ENCODE measurements at places on chromosomes 1 and 21.

DNA sequence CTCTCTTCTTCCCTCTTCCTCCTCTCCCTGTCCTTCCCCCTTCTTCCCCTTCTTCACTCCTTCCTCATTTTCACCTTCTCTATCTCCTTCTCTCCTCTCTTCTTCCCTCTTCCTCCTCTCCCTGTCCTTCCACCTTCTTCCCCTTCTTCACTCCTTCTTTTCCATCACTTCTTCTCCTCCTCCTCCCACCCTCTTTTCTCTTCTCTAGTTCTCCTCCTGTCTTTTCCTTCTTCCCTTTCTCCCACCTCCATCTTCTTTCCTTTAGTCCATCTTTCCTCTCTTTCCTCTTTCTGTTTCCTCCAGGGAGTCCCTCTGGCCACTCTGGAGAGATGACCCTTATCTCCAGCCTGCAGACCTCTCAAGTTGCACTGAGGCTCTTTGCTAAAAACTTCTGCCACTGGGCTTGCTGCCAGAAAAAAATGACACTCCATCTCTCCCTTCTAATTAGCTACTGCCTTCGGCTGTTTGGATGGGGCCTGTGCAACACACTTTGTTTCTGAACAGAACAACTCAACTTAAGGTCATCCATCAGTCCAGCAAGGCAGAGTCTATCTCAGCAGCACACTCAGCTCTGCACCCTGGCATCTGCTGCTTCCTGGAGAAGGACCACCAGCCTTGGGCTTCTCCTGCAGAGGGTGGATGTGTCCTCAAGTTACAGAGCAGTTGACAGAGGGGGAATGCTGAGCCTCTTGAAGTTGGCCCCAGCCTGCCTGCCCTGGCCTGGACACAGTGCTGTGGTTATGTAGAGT is 538.8 kb downstream of the MATN1 start:
- DNase-seq: no peak

DNA sequence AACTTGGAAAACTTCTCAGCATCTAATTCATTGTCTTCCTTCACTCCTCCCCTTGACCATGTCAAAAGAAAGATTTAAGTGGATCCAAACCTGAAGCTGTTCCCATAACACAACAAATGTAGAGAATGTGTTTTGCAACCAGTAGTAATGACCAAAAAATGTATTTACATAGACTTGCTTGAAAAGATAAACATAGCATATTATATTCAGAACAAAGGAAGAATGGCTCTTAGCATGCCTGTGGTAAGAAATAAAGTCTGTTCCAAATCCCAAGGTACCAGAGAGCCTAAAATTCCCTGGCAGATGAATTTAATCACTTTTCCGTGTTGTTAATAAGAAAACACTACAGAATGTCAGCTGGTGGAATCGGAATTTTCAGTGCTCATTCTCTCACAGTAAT is 36.8 kb downstream of the FMO3 start:
- DNase-seq: no peak

GRCh38 chr21:37555672-37556261 is 189.2 kb downstream of the DYRK1A start:
- no peak for DNase-seq

GRCh38 chr1:211548321-211549091 is 30.5 kb downstream of the SLC30A1 start:
- DNase-seq: no peak

GRCh38 chr1:180301135-180301742 is 71.2 kb downstream of the LHX4 start:
- no peak for DNase-seq

- peak; percentile 33 for DNase-seq
Observed at GRCh38 chr1:923131-923990, at the start of gene SAMD11. Gene SAMD11, plus strand, starts transcription at chr1:923923. Its CDS starts 509 bp downstream, at chr1:924432.

- DNase-seq: no peak
Observed at GRCh38 chr1:20829531-20829930, 42.4 kb upstream of the HP1BP3 start.

- no peak for DNase-seq
Observed at GRCh38 chr1:96707023-96707422, 14.6 kb upstream of the PTBP2 start.

DNA sequence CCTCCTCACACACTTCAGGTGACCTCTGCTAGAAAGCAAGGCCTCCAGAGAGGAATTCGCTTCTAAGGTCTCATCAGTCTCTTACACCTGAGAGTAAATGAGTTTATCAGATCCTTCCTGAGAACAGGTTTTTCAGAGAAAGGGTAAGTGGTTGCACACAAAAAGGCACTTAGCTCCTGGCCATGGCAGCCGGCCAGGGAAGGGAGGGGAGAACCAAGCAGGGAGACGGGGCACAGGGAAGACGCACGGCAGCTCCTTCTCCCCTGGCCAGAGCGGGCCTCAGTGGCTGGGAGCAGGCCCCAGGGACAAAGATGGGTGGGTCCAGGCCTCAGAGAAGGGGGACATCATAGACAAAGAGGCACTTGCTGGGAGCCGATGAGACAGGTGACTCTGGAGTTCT is 3.6 kb upstream of the TNNT2 start:
- DNase-seq: no peak

- no peak for DNase-seq
Observed at GRCh38 chr1:3058263-3059030, 10.6 kb upstream of the PRDM16 start.

GRCh38 chr1:162720996-162721395 is 69.5 kb upstream of the HSD17B7 start:
- no peak for DNase-seq

GRCh38 chr1:180230416-180230790 is 339 bp downstream of the LHX4 start:
- DNase-seq: no peak

DNA sequence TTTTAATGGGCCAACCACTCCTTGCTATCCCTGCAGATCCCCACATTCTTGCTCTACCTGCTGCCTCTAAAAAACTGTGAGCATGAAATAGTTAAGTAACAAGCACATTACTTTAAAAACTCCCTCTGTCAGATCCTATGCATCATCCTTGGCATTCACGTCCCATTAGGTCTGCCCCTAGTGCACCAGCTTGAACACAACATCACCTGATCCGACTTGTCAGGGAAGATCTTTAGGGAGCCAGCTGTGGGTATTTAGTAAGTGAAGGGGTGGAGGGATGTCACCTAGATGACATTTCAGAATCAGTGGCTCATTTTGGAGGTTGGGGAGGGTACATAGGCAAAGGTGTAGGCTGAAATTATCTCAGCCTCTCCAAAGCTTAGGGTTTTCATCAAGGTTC is 33.5 kb downstream of the RXRG start:
- DNase-seq: no peak

- DNase-seq: no peak
Observed at GRCh38 chr1:43797891-43798290, 90.6 kb downstream of the ST3GAL3 start.

GRCh38 chr1:162918151-162918754 is 57.3 kb upstream of the CCDC190 start:
- DNase-seq: no peak

DNA sequence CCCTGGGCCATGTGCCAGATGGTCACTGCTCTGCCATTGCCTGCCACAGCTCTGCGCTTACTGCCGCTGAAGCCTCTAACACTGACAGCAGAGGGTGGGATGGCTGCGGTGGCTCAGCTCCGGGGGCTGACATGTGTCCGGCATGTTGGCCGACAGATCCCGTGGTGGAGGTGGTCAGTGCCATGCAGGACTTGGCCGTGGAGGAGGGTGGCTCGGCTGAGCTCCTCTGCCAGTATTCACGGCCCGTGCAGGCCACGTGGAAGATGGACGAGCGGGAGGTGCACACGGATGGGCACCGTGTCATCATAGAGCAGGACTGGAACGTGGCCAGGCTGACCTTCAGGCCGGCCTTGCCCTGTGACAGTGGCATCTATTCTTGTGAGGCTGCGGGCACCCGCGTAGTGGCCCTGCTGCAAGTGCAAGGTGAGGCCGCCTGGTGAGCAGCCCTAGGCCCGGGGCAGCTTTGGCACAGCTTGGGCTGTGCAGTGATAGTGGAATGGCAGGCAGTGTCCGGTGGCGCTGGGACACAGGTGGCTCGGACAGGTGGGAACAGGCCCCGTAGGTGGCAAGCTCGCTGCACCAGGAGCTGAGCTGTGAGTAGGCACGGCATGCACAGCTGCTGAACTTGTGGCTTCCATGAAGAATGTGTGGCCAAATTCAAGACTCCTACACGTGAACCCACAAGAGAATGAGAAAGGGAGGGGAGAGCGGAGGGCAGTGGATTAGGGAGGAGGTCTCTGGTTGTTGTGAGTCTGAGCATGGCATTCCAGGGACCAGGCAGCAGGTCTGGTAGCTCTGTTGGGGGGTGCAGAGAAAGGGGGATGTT is 91.8 kb downstream of the TRIM11 start:
- no peak for DNase-seq

- no peak for DNase-seq
Observed at GRCh38 chr1:226063977-226064815, 1.7 kb downstream of the H3-3A start.

DNA sequence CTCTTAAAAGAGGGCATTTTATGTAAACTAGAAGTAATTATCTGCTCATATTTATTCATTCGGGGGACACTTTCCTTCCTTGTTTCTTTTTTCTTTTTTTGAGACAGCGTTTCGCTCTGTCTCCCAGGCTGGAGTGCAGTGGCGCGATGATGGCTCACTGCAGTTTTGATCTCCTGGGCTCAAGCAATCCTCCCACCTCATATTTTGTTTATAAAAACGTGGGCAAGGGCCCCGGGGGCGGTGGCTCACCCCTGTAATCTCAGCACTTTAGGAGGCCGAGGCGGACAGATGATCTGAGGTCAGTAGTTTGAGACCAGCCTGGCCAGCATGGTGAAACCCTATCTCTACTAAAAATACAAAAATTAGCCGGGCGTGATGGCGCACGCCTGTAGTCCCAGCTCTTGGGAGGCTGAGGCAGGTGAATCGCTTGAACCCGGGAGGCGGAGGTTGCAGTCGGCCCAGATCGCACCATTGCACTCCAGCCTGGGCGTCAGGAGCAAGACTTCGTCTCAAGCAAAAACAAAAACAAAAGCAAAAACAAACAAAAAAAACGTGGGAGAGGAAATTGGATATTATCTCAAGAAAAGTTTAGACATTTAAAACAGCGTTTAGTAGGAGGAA is 926 bp upstream of the DFFA start:
- DNase-seq: no peak

DNA sequence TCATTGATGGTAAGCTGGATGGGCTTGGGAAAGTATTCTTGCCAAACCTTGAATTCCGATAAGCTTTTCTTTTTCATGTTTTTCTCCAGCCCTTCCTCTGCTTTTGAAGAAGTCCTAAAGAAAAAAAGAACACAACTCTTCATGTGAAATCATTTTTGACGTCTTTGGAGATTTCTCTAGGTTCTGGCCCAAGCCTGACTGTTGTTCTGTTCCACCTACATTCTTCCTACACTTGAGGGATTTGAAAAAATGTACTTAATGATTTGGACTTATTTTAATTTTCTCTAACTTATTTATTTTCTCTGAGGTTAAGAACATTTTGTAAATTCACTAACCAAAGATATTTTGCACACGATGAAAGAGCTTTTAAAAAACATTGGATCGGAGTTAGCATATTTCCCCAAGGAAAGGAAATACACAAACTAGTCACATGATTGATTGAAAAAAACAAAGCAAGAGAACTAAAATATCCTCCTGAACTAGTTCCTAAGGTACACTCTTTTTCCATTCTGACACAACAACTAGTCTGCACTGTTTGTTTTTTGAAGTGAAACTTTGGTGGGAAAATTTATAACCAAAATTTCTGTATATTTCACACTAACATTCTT is 82.3 kb downstream of the LTN1 start:
- DNase-seq: no peak

- no peak for DNase-seq
Observed at GRCh38 chr1:57474137-57474750, 50.4 kb upstream of the DAB1 start.

- no peak for DNase-seq
Observed at GRCh38 chr1:178396789-178397188, 100.0 kb downstream of the CLEC20A start.

DNA sequence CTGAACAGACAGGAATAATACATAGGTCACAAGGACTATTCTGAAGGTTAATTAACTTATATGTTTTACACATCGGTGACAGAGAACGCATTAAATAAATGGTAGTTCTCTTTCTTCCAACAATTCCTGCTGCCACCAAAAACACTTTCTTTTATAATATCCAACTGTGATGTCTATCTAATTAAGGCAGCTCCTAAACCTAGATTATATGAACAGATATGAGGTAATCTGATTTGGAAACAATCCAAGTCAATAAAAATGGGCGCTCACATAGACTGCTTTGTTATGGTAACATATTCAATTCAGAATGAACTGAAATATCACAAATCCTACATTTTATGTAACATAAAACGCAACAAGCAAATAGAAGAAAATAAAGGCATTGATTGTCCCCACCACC is 16.0 kb downstream of the CYYR1 start:
- no peak for DNase-seq

DNA sequence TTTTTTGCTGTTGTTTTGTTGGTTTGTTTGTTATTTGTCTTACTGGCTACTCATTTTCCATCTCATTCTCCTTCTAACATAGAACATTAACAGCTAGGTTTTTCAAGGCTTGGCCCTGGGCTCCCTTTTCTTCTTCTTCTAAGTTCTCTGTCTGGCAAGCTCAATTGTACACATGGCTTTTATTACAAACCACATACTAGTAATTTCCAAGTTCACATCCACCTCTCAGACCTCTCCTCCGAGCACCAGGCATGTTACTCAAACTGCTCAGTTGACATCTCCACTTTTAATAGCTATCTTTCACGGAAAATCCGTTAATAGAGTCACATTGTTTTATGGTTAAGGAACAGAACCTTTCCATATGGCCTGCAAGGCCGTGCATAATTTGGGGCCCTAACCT is 736.9 kb upstream of the ADAMTS5 start:
- DNase-seq: no peak

Data from activated T-cell treated with anti-CD3 and anti-CD28 coated beads for 4 hours (primary cell).